ENCODE measurements at places on chromosomes 12 and 14. TPM values are rescaled to one million over a fixed set of nuclear protein-coding genes. Genes with fewer than 3 reads are reported as not detected.

Gene IL23A
- not detected for total RNA-seq

Gene POTEG
- not detected for total RNA-seq

Gene PAPLN
- 13.5 TPM for total RNA-seq

Gene NGB
- not detected for total RNA-seq

Gene LRIG3
- 12.3 TPM for total RNA-seq

Gene PTHLH
- total RNA-seq = 13.1 TPM

Gene TMPRSS12
- not detected for total RNA-seq

Gene NTS
- not detected for total RNA-seq

Gene MAX
- total RNA-seq = 117 TPM

Gene KRT73
- not detected for total RNA-seq

Gene RASSF8
- 94.6 TPM for total RNA-seq

Gene OVCH1
- total RNA-seq = 0.11 TPM

Gene INHBC
- total RNA-seq = not detected

Gene MYRFL
- 0.20 TPM for total RNA-seq

Gene CLEC9A
- not detected for total RNA-seq

Gene EIF5
- 275 TPM for total RNA-seq

Gene GRIP1
- total RNA-seq = 25.7 TPM

Gene FGD4
- total RNA-seq = 10.7 TPM

Gene SMCO3
- total RNA-seq = 0.56 TPM

Gene MUCL1
- 1.1 TPM for total RNA-seq

Gene RAD9B
- total RNA-seq = 0.82 TPM

Gene RAB35
- total RNA-seq = 25.4 TPM

Gene TAS2R9
- total RNA-seq = not detected

Gene CLEC1B
- not detected for total RNA-seq

Gene P2RX7
- 2.2 TPM for total RNA-seq

Gene TTC7B
- total RNA-seq = 80.7 TPM

Gene TTC9
- total RNA-seq = 2.1 TPM
